ENCODE measurements at places on chromosomes 5 and 9.

- DNase-seq = no peak
These were observed 547.2 kb upstream of the ACO1 start for GRCh38 chr9:31837211-31837610.

- DNase-seq = no peak
These were observed 286 bp upstream of the BSPRY start for GRCh38 chr9:113349066-113349444.

DNA sequence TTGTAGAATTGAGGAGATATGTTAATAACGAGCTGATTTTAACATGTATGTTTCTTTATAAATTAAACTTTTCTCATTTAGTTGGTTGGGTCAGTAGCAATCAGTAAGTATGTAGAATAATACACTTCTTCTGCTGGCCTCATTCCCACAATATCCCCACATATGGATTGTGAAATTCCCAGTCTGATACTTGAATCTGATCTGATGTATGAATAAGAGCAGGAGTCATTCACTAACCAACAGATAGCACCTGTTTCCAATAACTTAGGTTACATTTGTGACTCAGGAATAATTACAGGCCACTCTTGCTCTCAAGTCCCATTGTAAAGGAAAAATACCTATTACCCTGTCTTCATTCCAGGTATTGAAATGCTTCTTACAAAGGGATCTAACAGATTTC lies 23.9 kb downstream of the SLC36A1 start:
- no peak for DNase-seq

DNA sequence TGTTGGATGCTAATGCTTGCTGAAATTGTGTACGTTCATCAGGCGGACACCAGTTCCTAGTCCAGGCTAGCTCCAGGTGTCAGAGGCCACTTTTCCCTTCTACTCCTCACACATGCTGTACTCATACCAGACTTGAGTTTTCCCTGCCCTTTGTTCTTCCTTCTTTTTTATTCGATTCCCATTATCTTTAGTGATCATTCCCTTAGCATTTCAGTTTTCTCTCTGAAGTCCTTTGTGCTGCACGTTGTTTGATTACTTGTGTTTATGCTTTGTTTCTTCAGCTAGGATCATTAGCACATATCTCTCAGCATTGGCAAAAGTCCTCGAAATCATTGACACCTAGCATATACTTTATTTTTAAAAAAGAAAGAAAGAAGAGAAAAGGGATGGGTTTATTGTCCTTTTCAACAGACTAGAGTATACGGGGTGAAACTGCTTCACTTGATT lies 409 bp upstream of the COX7C start:
- no peak for DNase-seq

DNA sequence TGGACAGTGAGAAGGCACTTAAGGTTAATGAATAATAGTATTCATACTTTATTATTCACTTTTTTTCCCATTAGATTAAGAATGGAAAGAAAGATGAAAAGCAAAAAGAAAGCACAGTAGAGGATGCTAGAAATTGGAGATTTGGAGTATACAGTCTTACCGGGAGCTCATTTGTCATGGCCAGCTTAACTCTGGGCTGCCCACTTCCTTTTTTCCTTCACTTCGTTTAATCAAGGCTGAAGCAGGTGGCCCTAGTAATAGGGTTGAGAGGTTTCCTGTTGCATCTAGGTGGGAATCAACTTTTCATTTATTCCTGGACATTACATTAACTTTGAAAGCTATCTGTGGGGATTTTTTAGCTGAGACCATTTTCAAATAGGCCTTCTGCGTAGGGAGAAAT lies 57.0 kb upstream of the MEGF10 start:
- DNase-seq = no peak

DNA sequence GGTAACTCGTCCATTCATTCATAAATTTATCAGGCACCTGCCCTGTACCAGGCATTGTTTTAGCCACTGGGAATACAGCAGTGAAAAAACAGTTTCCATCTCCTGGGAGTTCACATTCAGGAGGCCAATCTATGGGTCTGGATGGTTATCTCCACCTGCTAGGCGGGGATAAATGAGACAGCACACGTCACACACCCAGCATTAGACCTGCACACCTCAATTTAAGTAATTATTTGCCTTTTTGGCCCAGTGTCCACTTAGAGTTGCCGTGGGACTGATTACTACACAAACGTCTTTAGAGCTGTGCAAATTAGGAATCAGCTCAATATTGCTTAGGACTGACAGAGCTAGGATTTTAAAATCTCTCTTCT lies 46.1 kb downstream of the STK10 start:
- no peak for DNase-seq

DNA sequence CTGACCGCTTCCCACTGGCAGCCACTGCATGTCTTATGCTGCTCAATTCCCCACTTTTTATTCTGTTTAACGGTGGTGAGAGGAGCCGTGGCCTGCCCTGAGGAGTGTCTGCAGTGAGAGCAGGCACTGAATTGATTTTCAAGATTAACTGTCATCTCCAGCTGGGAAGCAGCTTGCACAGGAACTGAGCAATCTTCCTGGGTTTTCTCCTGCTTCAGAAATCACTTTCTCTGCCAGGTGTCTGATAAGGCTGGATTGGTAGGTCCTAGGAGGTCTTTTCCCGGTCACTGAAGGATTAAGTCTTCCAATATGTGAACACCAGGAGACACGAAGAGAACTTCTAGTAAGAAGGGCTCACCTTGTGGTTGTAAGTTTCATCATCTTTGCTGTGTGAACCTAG lies 181.1 kb upstream of the RAD23B start:
- no peak for DNase-seq

GRCh38 chr9:38337181-38337580 lies 55.3 kb upstream of the ALDH1B1 start:
- DNase-seq = no peak

DNA sequence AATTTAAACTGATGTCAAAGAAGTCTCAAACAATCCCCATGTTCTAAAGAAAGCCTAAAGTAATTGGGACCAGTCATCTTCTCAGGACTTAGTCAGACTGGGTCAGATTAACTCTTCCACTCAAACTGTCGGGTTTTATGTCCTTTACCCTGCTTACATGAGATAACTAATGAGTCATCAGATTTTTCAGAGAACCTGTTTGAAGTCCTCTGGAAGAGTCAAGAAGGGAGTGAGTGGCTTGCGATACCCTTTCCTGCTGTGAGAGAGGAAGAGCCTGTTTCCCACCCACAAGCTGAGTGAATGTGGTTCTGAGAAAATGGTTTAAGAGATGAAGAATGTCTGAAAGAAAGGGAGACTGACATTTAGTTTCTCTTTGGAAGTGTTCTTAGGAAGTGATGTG lies 1866.7 kb upstream of the C9orf72 start:
- DNase-seq = no peak

DNA sequence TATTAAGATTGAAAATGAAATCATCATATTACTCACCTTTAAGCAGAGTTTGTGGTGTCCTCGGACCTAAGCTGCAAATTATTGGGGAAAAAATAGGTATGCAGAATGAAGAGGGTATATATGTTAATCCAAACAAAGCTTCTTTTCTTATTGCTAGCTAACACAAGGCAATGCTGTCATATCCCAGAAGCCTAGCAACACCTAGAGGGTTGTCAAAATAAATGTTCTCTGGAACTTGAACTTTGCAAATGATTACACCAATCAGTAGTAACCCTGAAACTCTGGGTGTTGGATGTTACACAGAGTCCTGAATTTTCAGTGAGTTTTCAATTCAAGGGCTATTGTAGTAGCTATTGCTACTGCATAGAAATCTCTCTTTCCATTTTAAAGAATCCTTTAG lies at the start of gene C6:
C6 (minus strand) TSS at position 193 of the 400 bp plus-strand sequence. CDS start 10,302 bp downstream, outside the sequence.
- no peak for DNase-seq

DNA sequence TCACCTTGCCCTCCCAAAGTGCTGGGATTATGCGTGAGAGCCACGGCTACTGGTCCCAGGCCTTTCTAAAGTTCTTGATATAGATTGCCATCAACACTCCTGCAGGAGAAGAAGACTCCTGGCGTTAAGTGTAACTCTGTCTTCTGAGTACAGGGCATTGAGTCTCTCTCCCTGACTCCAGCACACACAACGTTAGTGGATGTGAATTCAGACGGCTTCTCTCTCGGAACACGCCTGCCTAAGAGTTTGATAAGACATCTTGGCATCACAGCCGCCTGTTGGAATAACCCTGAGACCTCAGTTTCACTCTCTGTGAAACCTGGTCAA lies 27.5 kb upstream of the PPARGC1B start:
- DNase-seq = no peak

DNA sequence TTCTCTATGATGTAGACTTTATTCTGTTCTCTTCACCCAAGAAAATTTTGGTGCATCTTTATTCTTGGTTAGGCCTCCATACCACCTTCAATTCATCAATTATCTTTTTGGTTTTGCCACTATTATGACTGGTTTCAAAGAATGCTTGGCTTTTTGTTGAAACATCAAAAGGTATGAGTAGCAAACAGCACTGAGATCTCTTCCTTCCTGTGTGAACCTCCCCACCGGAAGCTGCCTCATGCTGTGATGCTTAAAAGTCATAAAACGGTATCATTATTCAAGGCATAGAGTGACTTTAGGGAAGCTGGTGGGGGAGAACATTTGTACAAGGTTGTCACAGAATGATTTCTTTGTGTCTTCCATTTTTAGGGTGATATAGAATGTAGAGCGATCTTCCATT lies 70.6 kb downstream of the IQGAP2 start:
- no peak for DNase-seq

DNA sequence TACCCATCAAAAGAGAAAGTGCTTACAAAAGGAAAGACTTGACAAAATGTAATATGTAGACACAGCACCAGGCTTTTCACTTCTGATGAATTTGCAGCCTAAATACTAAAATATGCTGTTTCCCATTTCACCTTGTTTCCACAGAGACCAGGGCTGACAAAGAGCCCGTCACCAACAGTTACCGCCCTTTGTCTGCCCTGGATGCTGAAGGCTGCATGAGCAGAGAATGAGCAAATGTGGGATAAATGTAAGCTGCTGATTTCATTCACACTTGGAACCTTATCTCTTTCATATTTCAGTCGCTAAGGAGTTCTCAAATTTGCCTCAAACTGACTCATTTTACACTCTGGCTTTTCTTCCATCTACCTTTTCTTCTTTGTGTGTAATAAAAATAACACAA lies 213.9 kb downstream of the TMEM167A start:
- no peak for DNase-seq

- DNase-seq = no peak
These were observed 6.1 kb upstream of the NRG2 start for GRCh38 chr5:140049205-140049604.
